ENCODE measurements at places on chromosomes 16 and 17.

DNA sequence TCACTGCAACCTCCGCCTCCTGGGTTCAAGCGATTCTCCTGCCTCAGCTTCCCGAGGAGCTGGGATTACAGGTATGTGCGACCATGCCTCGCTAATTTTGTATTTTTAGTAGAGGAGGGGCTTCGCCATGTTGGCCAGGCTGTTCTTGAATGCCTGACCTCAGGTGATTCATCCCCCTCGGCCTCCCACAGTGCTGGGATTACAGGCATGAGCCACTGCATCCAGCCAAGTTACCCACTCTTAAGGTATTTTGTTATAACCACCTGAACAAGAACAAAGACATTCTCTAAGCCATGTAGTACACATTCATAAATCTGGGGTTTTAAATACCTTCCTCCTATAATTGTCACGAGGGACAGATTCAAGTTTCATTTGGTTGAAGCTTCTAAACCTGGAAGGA lies 12.3 kb upstream of the TMEM170A start:
- no peak for DNase-seq

DNA sequence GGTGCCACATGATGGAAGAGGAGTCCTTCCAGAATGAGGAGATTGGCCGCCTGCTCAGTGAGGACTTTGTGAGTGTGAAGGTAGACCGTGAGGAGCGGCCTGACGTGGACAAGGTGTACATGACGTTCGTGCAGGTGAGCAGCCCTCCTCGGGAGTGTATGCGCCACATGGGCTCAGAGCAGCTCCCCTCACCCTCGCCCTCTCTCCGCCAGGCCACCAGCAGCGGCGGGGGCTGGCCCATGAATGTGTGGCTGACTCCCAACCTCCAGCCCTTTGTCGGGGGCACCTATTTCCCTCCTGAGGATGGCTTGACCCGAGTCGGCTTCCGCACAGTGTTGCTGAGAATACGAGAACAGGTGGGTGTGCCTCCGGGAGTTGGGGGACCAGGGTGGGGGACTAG lies 1.9 kb downstream of the SPATA20 start:
- no peak for DNase-seq

DNA sequence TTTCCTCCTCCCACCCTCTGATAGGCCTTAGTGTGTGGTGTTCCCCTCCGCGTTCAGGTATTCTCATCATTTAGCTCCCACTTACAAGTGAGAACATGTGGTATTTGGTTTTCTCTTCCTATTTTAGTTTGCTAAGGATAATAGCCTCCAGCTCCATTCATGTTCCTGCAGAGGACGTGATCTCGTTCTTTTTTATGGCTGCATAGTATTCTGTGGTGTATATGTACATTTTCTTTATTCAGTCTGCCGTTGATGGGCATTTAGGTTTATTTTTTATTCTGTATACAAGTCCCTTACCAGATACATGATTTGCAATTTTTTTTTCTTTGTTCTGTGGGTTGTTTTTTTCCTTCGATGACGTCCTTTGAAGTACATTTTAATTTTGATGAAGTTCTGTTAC lies 18.8 kb upstream of the CDK5R1 start:
- DNase-seq: no peak

- no peak for DNase-seq
These were observed 1.2 kb downstream of the ERN2 start for GRCh38 chr16:23711785-23712184.

DNA sequence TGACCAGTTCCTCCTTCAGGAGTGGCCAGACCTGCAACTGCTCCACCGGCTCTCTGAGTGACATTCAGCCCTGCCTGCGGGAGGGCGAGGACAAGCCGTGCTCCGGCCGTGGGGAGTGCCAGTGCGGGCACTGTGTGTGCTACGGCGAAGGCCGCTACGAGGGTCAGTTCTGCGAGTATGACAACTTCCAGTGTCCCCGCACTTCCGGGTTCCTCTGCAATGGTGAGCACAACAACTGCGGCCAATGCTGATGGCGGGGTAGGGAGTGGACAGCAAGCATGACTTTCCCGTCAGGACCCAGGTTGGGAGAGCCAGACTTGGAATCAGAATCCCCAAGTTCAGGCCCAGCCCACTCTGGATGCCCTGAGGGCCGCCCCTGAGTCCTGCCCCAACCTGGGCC lies 12.2 kb downstream of the ITGB4 start:
- no peak for DNase-seq

GRCh38 chr17:38415250-38416194 lies 12.7 kb upstream of the ARHGAP23 start:
- peak; percentile 65 for DNase-seq

DNA sequence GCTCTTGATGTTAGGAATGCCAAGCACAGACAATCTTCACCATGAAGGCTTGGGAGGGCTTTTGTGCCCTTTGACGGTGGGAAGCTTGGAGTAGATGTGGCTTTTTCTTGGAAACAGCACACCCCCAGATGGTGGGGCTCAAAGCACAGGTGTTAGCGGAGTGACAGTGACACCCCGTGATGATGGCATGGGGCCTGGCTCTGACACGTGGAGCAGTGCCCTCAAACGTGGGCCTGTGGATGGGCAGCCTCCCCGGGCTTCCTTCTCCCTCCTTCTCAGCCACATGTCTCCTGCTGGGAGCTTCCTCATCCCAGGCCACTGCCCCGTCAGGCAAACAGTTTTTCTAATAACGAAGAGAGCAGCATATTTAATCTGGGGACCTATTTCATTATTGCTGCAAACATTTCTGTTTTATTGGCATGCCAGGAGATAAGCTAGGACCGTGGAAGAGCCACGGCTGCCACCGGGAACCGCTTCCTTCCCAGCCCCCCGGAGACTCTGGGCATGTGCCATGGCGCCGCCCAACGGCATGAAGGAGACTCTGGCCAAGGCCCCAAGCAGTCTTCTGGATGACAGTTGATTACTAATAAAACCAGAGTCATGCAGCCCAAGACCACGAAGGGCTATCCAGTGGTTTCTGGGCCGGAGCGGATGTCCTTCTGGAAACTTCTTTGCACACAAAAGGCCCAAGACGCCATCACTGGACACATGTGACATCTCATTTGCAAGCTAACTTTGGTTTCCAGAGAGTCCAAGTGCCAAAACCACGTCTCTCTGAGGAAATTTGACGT lies 280.3 kb upstream of the FOXF1 start:
- no peak for DNase-seq

GRCh38 chr17:75638893-75639292 lies 5.7 kb downstream of the SMIM5 start:
- no peak for DNase-seq

DNA sequence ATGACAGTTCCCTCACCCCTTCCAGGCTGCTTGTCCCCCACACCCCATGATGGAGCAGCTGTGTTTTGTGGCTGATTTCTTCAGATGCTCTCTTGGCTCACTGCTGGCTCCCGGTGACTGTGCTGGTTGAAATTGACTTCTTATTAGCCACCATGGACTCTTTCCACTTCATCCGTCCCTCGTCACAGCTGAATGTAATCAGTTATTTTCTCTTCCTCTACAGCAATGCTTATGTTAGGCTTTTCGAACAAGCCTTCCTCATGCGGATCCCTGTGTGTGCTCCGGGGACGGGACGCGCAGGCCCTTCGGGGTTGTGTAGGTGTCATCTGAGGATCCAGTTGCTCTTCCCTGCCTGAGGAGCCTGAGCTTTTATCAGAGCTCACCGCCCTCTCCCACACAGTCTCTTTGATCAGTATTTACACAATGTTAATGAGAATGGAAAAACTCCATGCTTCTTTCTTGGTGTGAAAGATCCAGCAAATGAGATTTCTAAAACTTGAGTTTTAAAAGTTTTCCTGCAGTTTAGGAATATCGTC lies 87.5 kb downstream of the RPTOR start:
- no peak for DNase-seq

GRCh38 chr17:37234106-37234505 lies 141.7 kb upstream of the C17orf78 start:
- no peak for DNase-seq

- peak; percentile 62 for DNase-seq
These were observed at the start of gene CES3 for GRCh38 chr16:66961065-66961744. Gene CES3, plus strand, starts transcription at chr16:66961266. Its CDS starts 42 bp downstream, at chr16:66961308.

DNA sequence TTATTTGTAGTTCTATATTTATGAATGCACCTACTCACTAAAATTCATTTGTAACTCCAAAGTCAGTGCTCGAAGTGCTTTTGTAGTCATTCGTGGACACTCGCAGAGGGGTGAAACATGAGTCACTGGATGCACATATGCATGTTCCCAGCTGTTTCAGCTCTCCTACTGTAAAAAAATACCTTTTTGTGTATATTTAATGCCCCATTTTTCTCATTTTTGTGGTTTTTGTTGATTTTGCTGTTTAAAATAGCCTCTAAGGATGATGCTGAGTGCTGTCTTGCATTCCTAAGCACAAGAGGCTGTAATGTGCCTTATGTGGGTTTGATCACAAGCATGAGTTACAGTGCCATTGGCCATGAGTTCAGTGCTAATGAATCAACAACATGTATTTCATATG lies 30.6 kb downstream of the CENPV start:
- no peak for DNase-seq

DNA sequence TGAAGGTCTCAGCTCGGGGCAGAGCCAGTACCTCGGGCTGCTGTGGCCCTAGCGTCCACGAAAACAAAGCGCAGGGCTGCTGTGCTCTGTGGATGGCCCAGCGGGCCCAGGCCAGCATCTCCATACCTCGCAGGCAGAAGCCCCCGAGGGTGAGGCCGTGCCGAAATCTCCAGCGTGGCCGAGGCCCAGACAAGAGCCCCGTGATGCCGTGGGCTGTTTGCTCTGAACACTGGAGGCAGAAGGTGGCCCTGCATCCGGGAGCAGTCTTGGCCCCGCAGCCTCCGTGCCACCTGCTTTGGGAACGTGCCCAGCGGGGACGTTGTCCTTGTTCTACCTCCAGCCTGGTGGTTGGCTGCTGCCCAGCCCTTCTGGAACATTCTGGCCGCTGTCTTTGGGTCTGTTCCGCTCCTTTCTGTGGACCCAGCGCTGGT lies 121.4 kb downstream of the BANP start:
- DNase-seq: no peak

- no peak for DNase-seq
These were observed 97.7 kb downstream of the CBLN1 start for GRCh38 chr16:49183911-49184310.

- no peak for DNase-seq
These were observed 64.6 kb downstream of the CYTH1 start for GRCh38 chr17:78717431-78717980.

DNA sequence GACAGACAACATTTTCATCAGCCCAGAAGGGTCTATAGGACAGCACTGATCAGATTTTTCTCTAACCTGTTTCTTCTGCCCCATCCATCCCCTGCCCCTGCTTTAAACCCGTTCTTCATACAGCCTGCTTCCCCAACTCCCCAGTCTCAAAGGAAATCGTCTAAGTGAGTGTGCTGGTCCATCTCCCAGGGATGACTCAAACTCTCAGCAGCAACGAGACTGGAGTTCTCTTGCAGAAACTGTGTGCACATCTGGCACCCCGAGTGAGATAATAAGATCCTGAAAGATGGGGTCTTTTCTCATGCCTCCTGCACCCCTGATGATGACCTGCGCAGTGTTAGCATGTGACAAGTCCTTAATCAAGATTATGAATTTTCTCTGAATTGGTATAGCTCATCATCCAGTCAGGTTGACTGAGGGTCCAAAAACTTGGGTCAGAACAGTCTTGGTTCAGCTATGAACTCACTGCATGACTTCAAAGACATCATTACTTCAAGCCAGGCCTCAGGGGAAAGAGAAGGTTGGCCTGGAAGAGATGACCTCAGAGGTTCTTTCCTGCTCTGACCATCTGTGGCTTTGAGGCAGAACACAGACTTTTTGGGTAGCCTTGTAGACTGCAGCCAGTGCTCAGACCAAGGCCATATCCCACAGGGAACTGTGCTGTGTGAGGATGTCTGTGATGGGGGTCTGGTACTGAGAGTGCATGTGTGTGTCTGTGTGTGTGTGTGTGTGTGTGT lies 117.9 kb downstream of the SPACA3 start:
- no peak for DNase-seq

GRCh38 chr17:41511116-41511515 lies 5.7 kb upstream of the KRT13 start:
- DNase-seq: no peak

- no peak for DNase-seq
These were observed 20.8 kb upstream of the SLC38A10 start for GRCh38 chr17:81315885-81316391.

DNA sequence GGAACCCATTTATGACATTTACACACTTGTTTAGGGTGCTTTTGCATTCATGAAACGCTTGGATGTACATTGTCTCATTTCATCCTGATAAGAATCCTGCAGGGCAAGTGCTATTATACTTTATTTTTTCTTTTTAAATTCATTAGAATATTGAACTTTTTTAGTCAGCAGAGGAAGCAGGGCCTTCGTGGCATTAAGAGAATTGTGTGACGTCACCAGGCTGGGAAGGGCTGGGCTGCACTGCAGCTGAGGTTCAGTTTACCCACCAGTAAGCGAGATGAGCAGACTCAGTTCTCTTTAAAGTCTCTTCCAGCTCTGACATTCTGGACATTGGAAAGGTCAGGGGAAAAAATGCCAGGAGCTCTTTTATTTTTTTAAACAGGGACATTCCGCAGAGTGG lies 159.0 kb downstream of the MRM1 start:
- DNase-seq: no peak

DNA sequence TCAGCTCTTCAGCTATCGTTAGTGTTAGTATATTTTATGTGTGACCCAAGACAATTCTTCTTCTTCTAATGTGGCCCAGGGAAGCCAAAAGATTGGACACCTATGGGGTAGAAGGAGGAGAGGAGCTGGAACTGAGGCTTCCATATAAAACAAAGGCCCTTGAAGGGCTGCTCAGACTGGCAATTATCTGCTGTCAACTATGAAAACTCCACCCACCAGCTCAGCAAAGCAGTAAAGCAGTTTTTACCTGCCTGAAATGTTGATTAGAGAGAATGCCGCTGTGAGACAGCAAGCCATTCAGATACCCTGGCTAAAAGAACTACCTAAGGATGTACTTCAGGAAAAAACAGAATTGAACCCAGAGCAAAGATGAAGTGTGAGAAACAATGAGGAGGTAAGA lies 45.9 kb upstream of the GNAO1 start:
- DNase-seq: no peak

GRCh38 chr17:18177722-18178121 lies 5.9 kb upstream of the ALKBH5 start:
- DNase-seq: no peak

DNA sequence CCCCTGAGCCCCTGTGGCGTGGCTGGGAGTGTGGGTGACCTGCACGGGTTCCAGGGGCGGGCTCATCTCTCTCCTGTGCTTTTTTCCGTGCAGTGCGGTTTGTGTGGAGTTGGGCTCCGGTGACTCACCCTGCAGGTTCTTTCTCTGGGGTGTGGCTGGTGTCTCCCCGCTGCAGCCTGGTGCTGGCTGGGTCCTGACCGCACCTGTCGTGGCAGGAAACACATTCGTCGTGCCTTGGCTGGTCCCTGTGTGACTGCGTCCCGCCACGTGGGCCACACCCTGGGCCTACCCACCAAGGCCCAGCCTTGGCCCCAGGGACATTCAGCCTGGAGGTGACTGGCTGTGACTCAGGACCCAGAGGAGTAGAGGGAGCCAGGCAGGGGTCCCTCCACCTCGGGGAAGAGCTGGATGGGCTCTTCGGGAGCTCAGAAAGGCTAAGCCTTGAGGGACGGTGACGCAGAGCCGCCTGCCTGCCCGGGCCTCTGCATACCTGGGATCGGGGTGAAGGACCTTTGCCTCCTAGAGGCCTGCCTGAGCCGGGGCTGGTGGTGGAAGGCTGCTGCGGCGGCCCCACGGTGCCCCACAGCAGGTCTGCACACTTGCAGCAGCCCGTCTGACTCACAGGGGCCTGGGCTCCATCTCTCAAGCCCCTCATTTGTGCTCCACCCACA lies 7.8 kb downstream of the TRAF7 start:
- no peak for DNase-seq

GRCh38 chr17:48735062-48735351 lies 6.5 kb upstream of the HOXB13 start:
- DNase-seq: no peak
